Tibial nerve (tissue), 4 donors: ENCODE measurements at places on chromosomes 6 and 20. TPM values are rescaled to one million over a fixed set of nuclear protein-coding genes. Genes with fewer than 3 reads are reported as not detected.
A peak's percentile ranks its signal among the peaks of the same experiment; 100 is the strongest.

DNA sequence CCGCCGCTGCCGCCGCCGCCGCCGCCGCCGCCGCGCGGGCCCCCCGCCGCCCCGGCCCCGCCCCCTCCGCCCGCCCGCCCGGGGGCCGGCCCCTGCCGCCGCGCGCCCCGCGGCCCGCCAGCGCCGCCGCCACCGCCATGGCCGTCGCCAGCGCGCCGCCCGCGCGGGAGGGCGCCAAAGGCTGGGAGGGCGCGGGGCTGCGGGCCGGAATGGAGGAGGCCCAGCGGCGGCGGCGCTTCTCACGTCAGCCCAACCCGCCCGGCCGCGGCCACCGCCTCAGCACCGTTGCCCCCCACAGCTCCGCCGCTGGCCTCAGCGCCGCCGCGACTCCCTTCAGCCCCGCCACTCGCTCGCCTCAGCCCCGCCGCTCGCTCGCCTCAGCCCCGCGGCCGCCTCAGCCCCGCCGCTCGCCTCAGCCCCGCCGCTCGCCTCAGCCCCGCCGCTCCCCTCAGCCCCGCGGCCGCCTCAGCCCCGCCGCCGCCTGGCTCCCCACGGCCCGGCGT is 258 bp downstream of the PHF10 start:
- peak overlapping the region; percentile 77 for H3K4me3 ChIP-seq
- no peaks in the 10 kb centered on the region for H3K27me3 ChIP-seq
- peaks cover 16% of the 10 kb centered on the region for H3K4me1 ChIP-seq
- H3K27ac ChIP-seq: peak overlapping the region; percentile 98
- no peaks in the 10 kb centered on the region for H3K36me3 ChIP-seq

DNA sequence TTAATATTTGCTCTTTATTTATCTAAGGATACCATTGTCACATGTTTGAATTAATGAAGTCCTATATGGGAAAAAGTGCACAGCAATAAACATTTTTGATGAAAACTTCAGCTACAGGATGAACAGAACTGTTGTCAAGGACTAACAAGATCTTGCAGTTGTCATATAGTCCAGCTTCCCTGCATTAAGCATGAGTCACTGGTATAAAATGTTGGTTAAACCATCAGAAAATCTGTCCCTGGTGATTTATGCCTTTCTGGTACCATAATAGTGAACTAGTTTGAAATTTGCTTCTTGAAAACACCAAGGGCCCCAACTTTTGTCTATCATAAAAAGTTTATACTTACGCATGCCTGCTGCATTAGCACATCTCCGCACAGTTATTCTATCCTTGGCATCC is 60.4 kb upstream of the RSPO3 start:
- H3K27me3 ChIP-seq: no peaks in the 10 kb centered on the region
- no peak overlapping the region for H3K27ac ChIP-seq
- DNase-seq: no peak
- no peaks in the 10 kb centered on the region for H3K36me3 ChIP-seq
- H3K4me1 ChIP-seq: no peaks in the 10 kb centered on the region

DNA sequence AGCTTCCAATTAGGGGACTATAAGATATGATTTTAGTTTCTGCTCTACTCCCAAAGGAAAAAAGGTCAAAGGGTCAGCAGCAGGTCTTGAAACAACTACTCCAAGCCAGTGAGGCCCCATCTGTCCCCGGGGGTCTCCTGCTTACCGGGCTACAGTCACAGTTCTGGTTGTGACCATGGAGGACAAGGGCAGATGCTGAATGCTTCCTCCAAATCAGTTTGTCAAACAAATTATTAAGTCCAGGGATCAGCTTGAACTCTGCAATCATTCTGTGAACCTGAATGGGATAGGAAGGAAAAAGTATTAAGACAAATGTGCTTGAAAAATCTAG is 60.2 kb downstream of the MYH7B start:
- no peak for DNase-seq
- no peaks in the 10 kb centered on the region for H3K27me3 ChIP-seq
- H3K27ac ChIP-seq: no peak overlapping the region
- H3K4me1 ChIP-seq: no peaks in the 10 kb centered on the region
- H3K36me3 ChIP-seq: peaks cover 89% of the 10 kb centered on the region

DNA sequence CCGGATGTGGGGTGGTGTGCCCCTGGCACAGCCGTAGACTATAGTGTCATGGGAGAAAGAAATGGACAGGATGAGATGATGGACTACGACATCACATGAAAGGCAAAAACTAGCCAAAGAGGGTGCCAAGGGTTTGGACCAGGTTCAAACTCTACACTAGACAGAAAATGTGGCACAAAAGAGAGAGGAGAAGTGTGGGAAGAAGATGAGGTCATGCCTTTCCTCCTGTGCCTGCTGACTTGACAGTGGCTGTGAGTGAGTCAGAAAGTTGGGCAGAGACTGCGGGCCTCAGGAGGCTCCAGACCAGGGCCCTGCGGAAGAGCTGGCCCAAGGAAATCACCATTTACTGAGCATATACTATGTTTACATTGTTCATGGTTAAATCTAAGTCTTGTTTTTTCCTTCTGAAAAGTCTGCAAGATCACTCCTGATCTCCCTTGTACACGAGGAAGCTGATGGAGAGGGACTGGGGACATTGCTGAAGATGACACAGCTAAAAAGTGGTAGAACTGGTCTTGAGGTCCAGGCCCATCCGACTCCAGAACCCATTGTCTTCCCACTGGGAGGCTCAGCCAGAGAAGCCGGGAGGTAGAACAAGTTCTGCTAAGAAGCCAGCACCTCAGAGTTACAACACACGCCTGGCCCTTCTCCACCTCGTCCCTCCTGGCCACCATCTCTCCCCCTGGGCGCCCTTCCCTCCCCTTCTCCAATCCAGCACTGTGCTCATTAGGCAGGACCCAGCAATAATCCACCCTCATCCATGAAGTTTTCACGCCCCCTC is 35.6 kb downstream of the CNKSR3 start:
- no peak overlapping the region for H3K4me3 ChIP-seq
- H3K27ac ChIP-seq: no peak overlapping the region
- H3K36me3 ChIP-seq: no peaks in the 10 kb centered on the region
- DNase-seq: no peak
- no peaks in the 10 kb centered on the region for H3K27me3 ChIP-seq

DNA sequence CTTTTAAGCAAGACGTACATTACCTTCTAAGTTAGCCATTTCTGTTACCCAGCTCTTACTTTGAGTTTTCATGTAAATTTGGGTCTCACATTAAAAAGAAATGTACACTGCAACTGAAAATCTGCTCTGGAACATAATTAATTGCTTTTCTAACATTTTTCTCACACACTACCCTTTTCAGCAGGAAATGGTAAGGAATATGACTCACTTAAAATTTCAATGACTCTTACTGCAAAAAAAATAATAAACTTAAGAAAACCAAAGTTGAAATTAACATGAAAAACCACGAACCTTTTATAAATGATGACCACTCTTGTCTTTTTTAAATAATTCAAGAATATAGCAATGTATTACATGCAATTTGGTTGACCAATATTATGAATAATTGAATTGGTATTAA is 1.3 kb downstream of the CGA start:
- no peak for DNase-seq
- no peak overlapping the region for H3K27ac ChIP-seq

DNA sequence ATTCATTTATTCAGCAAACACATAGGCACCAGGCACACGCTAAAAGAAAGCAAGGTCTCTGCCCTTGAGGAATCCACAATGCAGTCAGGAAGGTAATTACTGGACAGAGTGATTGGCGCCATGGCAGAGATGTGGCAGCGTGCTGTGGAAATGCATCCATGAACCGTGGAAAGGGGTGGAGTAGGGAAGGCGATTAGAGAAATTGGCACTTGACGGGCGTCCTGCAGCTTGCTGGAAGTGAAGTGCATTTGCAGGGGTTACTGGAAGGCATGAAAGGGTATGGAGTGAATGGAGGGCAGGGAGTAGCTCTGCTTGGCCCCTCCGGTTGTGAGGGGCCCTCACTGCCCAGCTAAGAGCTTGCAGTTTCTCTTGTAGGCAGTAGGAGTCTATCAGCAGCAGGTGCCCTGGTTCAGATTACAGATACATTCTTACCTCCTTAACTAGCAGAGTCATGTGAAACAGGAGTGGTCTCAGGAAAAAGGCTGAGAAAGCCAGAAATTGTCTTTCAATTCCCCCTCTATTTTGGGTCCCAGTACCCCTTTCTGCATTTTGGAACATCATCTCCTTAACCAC is 122.5 kb upstream of the TIAM2 start:
- no peaks in the 10 kb centered on the region for H3K36me3 ChIP-seq
- H3K4me1 ChIP-seq: peaks cover 7% of the 10 kb centered on the region
- H3K27me3 ChIP-seq: no peaks in the 10 kb centered on the region
- DNase-seq: no peak
- no peak overlapping the region for H3K4me3 ChIP-seq

DNA sequence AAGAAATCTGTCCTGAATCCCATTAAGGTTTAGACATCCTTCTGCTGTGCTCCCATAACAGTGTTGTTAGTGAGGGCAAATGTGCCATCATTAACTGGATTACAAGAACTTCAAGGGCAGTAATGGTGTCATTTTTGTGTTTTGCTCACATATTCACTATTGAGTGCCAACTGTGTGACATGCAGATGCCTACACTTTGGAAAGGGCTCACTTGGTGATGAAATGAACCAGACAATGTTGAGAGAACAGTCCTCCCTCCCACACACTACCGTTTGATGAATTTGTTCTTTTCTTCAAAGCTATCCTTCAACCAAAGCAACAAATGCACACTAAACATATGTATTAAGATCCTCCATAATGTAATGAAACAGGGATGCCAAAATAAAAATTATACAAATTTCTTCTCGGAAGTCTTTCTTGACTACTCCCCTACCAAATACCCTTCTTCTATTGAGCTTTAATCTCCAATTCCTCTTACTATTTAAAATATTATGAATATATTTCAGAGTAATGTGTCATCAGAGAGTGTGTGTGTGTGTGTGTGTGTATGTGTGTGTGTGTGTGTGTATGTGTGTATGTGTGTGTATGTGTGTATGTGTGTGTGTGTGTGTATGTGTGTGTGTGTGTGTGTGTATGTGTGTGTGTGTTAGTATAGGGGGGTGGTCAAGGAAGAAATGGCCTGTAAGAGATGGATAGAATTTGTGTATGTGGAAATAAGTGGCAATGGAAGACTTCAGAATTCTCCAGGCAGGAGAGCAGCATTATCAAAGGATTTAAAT is 92.3 kb upstream of the ENPP5 start:
- H3K36me3 ChIP-seq: no peaks in the 10 kb centered on the region
- H3K4me3 ChIP-seq: no peak overlapping the region
- no peak for DNase-seq
- no peak overlapping the region for H3K27ac ChIP-seq
- H3K27me3 ChIP-seq: no peaks in the 10 kb centered on the region

GRCh38 chr6:80356000-80356399 is 249.5 kb downstream of the BCKDHB start:
- DNase-seq: no peak
- no peak overlapping the region for H3K4me3 ChIP-seq
- no peaks in the 10 kb centered on the region for H3K4me1 ChIP-seq
- H3K27me3 ChIP-seq: no peaks in the 10 kb centered on the region
- H3K27ac ChIP-seq: no peak overlapping the region
- no peaks in the 10 kb centered on the region for H3K36me3 ChIP-seq

DNA sequence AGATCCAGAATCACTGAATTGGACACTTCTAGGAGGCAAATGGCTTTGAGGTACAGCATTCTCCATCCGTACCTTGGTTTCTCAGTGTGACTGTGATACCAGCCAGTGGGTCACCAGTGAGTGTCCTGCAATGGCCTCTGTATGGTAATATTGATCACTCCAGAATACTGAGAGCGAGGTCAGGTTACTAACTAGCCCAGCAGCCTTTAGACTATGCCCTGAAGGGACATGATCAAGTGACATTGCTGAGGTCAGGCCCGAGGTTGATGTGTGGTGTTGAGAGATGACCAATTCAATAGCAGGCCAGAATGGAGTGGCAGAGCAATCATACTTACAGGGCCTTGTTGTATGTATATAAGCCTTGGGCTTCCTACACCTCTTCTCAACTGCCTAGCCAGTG is 476.0 kb downstream of the KHDRBS2 start:
- no peak overlapping the region for H3K27ac ChIP-seq
- no peak overlapping the region for H3K4me3 ChIP-seq
- H3K36me3 ChIP-seq: no peaks in the 10 kb centered on the region
- no peaks in the 10 kb centered on the region for H3K27me3 ChIP-seq

DNA sequence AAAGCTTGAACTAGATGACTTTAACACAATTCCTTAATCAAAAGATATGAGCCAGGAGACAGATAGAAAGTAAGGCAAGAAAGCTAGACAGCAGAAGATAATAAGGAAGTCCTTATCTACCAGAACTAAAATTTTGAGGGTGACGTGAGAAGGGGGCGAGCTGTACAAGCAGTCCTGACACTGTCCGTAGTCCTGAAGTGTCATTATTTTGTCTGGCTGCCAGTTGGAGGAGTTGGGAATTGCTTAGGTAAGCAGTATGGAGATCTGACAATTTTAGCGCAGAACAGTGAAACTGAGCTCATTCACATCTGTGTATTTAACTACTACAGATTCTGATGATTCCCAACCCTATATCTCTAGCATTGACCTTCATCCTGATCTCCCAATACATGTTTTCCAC is 25.8 kb upstream of the CEP85L start:
- peak overlapping the region; percentile 21 for H3K27ac ChIP-seq
- H3K36me3 ChIP-seq: no peaks in the 10 kb centered on the region
- peaks cover 23% of the 10 kb centered on the region for H3K4me1 ChIP-seq
- DNase-seq: no peak

DNA sequence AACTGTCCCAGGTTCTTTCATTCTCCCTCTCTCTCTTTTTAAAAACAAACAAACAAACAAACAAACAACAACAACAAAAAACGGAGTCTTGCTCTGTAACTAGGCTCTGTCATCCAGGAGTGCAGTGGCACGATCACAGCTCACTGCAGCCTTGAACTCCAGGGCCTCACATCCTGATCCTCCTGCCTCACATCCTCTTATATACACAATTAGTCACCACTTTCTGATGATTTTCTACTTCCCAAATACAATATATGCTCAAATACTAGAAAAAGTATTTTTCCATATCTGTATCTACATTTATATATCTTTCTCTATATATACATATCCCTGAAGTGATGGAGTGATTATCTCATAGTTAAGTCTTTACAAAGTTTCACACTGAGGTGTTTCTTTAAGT is 170.7 kb downstream of the EPHA7 start:
- H3K4me1 ChIP-seq: no peaks in the 10 kb centered on the region
- no peak overlapping the region for H3K4me3 ChIP-seq
- no peak overlapping the region for H3K27ac ChIP-seq
- no peak for DNase-seq

- no peak overlapping the region for H3K27ac ChIP-seq
- DNase-seq: no peak
- no peaks in the 10 kb centered on the region for H3K36me3 ChIP-seq
- no peak overlapping the region for H3K4me3 ChIP-seq
- H3K4me1 ChIP-seq: no peaks in the 10 kb centered on the region
- H3K27me3 ChIP-seq: no peaks in the 10 kb centered on the region
These were observed 672.2 kb downstream of the PRKN start for GRCh38 chr6:162055365-162055764.

- no peak overlapping the region for H3K4me3 ChIP-seq
- H3K36me3 ChIP-seq: no peaks in the 10 kb centered on the region
- no peaks in the 10 kb centered on the region for H3K4me1 ChIP-seq
- no peak overlapping the region for H3K27ac ChIP-seq
- no peak for DNase-seq
These were observed 305.3 kb downstream of the CLIC5 start for GRCh38 chr6:45710304-45710821.

GRCh38 chr6:110446405-110446804 is 30.0 kb downstream of the SLC22A16 start:
- no peak for DNase-seq
- H3K27me3 ChIP-seq: no peaks in the 10 kb centered on the region
- no peak overlapping the region for H3K27ac ChIP-seq
- H3K4me3 ChIP-seq: no peak overlapping the region
- H3K4me1 ChIP-seq: no peaks in the 10 kb centered on the region

LAMA2 gene
- total RNA-seq: 203 TPM

ZNF165 gene
- 0.30 TPM for total RNA-seq

GCM1 gene
- total RNA-seq: not detected

GATA5 gene
- total RNA-seq: 0.20 TPM

GSTA3 gene
- not detected for total RNA-seq

ROMO1 gene
- 275 TPM for total RNA-seq

CNBD2 gene
- total RNA-seq: 12.9 TPM

MYB gene
- total RNA-seq: 1.2 TPM
